NCI-H748 treated with DMSO at 0.1 percent for 48 hours (cell line): ENCODE measurements at places on chromosomes 1 and 21.
A peak's percentile ranks its signal among the peaks of the same experiment; 100 is the strongest.

GRCh38 chr21:34867785-34868184 lies 181.3 kb downstream of the RUNX1 start:
- DNase-seq, result no peak

- no peak for DNase-seq
Measured at GRCh38 chr21:22758478-22758877, 1760.3 kb downstream of the NCAM2 start.

DNA sequence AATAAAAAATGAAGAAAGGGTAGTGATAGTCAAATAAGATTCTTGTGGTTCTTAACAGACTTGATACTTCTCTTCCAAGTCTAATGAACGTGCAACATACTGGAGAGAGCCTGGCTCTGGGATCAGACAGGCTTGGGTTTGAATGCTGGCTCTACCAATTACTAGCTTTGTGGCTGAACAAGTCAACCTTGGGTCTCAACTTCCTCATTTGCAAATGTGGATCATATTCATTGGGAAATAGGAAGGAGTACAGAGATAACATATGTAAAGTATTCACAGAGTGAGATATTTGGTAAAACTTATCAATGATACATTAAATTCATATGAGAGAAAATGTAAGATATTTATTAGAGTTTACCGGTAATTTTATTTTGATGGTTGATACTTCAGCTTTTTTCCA lies 2.0 kb downstream of the EDEM3 start:
- no peak for DNase-seq

DNA sequence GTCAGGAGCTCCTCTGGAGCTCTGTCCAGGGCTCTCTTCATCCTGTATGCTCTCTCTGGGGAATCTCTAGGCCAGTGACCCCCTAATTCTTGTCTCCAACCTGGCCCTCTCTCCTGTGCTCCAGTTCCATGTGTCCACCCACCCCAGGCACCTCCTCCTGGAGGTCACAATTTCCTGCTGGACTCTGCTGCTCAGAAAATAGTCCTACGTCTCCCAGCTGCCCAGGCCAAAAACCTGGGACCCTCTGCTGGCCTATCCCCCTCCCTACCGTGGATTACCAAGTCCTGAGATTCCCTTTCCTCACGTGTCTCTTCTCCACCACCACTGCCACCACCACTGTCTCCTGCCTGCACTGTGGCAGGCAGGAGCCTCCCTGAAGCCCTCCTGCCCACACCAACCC lies 11.7 kb downstream of the NES start:
- DNase-seq, result no peak

DNA sequence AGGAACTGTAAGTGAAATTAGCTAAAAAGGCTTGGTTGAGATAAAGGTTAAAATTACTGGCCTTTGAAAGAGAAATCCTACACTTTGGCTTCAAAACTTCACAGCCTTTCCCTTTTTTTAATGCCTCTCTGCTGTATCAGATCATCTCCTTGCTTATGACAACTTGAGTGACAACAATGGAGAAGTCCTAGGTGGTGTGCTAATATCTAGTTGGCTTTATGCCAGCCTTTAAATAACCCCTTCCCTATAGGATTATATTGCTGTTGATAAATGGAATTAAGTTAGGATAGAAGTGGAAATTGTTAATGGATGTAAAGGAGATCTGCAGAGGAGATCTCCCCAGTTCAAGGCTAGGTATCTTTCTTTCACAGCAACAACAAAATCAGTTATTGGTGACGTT lies 130.2 kb upstream of the ATP1B1 start:
- DNase-seq, result peak; percentile 51

- no peak for DNase-seq
Measured at GRCh38 chr21:33380483-33380998, 22.7 kb upstream of the IFNGR2 start.

DNA sequence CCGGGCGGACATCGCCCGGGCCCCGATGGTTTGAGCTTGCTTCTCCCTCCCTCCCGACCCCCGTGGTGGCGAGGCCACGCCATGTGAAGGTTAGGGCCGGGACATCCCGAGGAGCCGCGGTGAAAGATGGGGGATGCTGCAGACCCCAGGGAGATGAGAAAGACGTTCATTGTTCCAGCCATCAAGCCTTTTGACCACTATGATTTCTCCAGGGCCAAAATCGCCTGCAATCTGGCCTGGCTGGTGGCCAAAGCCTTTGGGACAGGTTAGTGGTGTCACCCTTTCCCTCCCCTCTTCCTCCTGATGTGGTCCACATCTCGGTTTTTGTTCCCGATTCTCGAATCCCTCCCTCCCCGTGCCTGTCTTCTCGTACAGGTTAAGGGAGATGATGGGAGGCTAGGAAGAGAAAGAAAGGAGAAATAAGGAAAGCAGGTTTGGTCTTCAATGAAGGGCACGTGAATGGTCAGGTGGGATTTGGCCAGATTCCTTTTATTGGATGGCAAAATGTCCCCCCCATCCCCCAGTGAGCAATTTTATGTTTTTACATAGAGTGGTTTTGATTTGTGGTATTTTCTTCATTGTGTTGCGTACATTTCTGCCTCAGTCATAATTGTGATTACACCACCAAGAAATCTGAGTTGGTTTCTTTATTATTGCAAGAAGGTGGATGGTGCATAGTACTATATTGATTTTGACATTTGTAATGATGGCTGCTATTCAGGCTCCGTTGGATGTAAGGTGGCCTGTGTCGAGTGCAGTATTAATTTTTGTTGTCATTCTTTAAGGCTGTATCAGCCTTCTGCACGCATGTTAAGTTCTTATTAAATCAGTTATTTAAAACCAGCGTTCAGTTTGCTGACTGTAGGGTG lies 1.2 kb downstream of the CAMSAP2 start:
- DNase-seq, result no peak

DNA sequence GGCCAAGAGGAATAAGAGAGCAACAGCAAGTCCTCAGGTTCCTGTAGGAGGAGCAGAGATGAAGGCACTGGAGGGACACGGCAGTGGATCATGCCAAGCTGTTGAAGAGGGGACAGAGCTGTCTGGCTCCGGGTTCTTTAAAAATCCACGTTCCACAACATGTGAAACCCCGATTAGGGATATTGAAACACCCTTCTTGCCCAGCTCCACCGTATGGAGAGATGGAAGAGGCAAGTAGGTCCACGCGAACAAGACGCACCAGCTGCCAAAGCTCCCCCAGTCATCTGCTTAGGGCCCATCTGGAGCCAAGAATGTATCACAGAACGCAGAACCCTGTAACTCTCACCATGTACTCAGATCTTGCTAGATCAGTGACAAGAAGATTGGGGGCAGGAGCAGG lies 3.9 kb downstream of the C1orf198 start:
- DNase-seq, result no peak

DNA sequence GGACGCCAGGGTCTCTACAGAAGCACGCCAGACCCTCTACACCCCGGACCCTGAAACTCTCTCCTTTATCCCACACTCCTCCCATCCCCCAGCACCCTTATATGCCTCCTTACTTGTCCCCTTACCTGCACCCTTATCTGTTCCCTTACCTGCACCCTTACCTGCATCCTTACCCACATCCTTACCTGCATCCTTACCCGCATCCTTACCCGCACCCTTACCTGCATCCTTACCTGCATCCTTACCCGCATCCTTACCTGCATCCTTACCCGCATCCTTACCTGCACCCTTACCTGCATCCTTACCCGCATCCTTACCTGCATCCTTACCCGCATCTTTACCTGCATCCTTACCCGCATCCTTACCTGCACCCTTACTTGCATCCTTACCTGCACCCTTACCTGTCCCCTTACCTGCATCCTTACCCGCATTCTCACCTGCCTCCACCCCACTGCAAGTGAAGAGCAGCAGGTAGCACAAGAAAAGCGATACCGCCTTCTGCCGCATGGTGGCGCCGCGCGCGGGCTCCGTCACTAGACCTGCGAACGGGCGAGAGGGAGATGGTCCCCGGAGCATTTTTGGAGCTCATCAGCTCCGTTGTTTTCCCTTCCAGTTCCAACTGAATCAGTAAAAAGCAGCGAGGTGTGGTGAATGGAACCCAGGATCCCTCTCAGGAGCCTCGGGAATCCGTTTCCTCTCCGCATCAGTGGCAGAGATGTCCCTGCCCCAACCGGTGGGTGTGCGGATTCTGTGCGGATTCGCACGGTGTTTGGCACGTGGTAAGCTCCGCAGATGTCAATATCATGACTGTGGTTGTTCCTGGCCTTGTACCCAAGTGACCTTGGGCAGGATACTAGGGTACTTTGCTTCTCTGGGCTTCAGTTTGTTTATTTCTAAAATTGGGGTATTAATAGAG lies 2.9 kb downstream of the IFI6 start:
- peak; percentile 12 for DNase-seq

- no peak for DNase-seq
Measured at GRCh38 chr1:52634111-52634510, 1.1 kb downstream of the SHISAL2A start.

DNA sequence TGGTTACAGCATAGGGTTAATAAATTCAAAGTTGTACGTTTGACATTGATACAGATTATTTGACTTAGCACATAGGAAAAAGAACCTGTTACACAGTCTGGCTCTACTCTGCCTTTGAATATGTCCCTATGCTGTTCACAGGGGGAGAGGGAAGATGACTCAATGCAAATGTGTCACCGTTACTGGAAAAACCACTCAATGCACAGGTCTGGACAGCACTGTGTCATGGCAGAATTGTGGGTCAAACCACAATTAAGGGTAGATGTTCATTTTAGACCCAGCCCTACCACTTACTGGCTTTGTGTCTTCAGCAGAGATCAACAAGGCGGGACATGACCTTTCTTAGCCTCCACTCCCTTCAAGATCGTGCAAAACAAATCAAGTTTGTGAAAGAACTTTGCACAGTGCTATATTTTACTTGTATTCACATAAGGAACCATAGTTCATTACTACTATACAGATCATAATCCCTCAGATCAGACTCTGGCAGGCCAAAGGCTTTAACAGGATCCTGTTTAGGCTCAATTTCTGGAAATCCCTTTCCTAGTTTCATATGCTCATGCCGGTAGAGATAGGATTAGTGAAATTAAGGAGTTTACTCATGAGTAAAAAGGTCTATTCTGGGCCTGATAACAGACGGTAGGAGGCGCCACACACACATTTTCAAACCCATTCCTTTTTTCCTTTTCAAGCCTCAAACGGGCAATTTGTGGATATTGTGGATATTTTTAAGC lies 22.1 kb downstream of the EIF2D start:
- DNase-seq, result no peak

DNA sequence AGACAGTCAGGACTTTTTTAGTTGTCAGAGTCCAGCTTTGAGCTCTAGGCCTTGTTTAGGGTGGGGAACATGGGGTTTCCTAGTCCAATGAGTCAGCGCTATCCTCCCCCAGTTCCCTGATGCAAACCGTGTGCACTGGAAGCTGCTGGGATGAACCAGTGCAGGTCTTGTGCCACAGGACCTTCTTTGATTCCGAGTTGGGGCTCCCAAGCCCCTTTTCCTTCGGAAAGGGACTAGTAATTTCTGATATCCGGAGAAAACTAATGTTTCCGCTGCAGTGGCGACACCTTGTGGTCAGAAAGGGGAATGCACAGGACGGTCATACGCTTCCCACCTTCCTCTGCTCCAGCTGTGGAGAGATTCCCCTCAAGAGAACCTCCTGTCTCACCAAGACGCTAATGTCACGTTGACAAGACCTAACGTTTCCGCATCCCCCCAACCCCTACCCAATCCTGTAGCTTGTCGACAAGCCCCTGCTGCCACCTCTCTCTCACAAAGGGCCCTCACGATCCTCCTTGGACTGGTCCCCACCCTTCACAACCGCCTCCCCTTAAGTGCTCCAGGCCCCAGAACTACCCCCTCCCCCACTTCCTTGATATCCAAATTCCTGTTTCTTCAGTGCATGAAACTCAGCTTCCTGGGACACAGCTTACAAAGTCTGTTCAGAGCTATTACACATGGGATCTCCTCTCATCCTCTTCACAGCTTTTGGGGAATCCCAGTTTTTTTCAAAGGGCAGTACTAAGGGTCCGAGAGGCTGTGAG lies 30.9 kb downstream of the GPA33 start:
- DNase-seq, result peak; percentile 58

DNA sequence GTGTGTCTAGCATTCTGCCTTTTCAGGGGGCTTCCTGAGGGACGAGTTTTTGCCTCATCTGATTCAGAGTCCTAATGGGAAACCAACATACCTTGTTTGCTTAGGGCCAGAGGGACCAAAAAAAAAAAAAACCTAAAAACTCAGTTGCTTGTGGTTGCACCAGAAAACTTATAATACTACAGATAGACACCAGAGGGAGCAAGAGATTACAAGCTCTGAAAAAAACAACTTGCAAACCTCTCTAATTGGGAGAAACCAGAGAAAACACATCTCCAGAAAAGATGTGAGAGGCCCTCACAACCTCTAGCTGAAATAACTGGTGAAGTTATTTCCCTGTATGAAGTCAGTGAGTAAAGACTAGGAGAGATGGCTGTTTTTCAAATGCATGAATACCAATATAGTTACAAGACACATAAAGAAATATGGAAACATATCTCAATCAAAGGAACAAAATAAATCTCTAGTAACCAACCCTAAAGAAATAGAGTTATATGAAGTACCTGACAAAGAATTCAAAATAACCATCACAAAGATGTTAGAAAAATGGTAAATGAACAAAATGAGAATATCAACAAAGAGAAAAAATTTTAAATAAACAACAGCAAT lies 233.7 kb upstream of the NFIA start:
- peak; percentile 21 for DNase-seq

DNA sequence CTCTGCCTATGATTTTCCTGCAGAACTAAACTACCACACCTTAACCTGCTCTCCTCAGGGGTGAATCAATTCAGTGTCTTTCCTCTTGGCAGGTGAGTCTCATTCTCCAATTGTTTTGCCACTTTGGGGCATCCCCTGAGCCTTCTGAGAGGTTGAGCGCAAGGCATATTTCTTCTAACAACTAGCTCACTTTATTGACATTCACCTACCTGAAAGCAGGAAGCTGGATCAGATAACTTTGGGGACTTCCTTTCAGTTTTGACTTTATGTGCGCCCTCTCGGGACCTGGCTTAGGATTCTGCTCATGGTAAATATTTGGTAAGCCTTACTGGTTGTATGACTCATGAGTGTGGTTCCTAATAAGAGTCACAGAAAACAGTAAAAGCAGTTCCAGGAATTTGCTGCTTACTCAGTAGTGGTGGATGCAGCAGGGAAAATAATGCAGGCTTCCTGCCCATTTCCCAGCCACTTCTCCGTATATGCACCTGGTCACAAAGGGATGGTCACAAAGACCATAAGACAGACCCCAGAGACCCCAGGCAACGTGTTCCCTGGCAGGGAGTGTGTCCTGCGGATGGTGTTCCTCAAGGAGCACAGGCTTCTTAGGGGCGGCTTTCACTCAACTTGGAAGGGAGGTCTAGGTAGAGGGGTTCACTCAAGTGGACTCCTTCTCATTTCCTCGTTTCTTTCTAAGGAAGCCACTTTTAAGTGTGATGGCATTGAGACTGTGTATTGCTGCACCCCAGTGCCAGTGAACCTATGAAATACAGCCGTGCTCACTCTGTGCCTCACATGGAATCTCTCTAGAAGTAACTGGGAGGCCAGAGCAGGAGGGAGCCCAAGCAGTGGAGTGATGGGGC lies 22.0 kb upstream of the BATF3 start:
- DNase-seq, result no peak

GRCh38 chr1:31181515-31182343 lies 58.0 kb downstream of the NKAIN1 start:
- DNase-seq, result peak; percentile 4

GRCh38 chr1:61343734-61344420 lies 261.5 kb downstream of the NFIA start:
- DNase-seq, result no peak
